CD14-positive monocyte (primary cell): ENCODE measurements at places on chromosomes 5 and 9.

- no peak for DNase-seq
These were observed 106.6 kb downstream of the LRRC70 start for GRCh38 chr5:62685221-62685620.

- DNase-seq = no peak
These were observed 11.8 kb upstream of the EFNA5 start for GRCh38 chr5:107682533-107682932.

GRCh38 chr9:32968101-32969011 lies 33.1 kb downstream of the APTX start:
- peak; percentile 39 for DNase-seq

GRCh38 chr5:3217771-3218495 lies 377.7 kb upstream of the IRX1 start:
- DNase-seq = no peak

DNA sequence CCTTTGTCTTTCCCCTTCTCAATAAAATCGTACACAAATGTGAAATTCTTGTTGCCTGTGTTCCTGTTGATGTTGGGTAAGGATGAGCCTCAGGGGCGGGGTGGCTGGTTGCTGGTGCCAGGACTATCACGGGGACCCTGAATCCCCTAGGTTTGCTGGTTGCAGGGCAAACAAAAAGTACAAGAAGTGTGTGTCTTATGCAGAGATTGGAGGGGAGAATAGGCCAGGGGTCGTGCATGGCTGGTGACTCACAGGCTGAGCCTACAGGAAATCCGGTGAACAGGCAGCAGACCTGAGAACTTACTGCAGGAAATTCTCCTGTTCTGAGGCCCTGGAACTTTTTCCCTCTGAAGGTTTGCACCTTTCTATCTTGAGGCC lies 5.5 kb downstream of the ANXA2R start:
- DNase-seq = no peak

DNA sequence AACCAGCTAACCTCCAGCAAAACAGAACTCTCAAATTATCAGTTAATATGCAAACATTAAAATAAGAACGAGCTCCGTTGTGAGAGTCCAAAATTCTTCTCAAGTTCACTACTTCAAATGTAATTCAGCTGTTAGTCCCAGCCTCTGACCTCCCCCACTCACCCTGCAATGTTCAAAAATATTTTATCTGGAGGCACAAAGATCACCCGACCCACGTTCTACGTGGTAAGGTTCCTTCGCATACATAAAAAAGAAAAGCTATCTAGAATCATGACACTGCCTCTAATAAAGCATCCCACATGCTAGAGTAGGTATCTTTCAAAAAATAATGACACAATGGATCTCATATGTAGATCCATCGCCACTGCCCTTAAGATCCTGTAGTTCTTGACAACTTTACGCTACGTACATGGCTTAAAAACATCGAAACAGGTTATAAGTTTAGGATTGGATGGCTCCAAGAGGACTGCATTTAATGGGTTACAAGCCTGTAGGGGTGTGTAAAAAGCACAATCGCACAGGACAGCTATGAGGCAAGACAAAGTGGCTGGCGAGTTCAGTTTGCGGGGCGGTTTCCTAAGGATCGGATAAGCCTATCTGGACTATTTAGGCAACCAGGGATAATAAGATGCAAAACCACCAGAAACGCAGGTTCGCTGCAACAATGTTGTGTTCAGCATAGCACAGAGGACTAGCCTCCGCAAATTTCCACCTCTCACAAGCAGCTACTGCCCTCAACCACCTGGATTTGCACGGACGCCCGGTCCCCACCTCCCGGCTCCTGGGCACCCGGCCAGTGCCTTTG lies 969 bp downstream of the CLK4 start:
- no peak for DNase-seq

DNA sequence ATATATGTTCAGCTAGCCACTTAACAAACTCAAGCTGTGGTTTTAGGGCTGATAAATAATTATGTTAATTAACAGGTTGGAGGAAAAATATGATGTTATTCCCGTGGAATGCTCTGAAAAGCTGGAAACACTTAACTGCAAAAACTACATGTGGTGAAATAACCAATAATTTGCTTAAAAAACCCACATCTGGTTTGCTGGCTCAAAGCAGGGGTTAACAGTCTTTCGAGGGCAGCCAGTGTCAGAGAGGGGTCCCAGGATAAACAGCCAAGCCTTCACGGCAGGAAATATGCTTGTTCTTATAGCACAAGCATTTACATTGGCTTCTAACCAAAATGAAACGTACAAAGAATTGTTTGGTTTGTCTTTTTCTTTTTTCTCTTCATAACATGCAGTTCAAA lies 254.0 kb upstream of the GAS1 start:
- DNase-seq = no peak

DNA sequence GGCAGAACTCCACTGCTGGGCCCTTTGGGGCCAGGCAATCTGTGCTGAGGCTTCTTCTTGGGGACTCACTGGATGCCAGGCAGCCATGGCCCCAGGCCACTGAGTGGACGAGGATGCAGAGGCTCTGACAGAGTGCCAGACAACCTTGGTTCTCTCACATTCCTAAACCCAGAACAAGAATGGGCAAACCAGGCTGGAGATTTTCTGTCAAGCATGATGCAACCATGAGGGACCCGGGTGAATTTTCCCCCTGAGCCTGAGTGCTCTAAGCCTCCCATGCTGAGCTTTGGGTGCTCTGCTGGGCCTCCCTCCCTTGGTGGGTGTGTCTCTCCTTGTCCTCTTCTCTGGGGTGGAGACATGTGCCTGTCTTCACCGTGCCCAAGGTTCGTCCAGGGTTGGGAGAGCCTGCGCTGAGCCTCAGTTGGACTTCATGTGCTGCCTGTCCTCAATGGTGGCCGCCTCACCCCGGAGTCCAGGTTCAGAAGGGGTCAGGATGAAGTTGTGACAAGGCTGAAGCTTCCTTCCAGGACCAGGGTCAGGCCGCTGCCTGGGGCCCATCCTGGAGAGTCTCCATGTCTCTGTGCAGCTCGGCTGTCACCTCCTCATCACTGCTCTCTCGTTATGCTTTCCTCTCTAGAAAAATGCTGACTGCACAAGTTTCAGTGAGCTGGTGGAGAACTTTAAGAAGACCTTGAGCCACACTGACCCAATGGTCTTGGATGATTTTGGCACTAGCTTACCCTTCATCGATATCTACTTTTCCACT lies 24.1 kb downstream of the PITX1 start:
- DNase-seq = no peak

DNA sequence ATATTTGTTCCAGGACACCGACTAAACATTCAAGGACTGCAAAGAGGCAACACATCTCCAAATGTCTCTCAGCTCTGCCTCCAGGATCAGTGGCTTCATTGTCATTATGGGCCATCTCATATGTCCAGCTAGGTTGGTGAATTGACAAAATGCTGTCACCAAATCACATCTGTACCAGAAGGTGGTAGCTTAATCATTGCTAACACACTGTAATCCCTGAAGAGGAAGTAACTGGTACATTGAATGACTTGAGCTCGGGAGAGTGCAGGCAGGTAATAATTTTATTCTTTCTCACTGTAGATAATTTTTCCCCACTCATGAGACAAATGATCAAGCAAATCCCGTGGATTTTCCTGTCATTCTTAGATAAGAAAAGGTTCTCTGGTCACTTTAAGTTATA lies 169.8 kb downstream of the SEMA6A start:
- no peak for DNase-seq

- DNase-seq = no peak
These were observed 26.6 kb upstream of the CCDC180 start for GRCh38 chr9:97280755-97281330.

DNA sequence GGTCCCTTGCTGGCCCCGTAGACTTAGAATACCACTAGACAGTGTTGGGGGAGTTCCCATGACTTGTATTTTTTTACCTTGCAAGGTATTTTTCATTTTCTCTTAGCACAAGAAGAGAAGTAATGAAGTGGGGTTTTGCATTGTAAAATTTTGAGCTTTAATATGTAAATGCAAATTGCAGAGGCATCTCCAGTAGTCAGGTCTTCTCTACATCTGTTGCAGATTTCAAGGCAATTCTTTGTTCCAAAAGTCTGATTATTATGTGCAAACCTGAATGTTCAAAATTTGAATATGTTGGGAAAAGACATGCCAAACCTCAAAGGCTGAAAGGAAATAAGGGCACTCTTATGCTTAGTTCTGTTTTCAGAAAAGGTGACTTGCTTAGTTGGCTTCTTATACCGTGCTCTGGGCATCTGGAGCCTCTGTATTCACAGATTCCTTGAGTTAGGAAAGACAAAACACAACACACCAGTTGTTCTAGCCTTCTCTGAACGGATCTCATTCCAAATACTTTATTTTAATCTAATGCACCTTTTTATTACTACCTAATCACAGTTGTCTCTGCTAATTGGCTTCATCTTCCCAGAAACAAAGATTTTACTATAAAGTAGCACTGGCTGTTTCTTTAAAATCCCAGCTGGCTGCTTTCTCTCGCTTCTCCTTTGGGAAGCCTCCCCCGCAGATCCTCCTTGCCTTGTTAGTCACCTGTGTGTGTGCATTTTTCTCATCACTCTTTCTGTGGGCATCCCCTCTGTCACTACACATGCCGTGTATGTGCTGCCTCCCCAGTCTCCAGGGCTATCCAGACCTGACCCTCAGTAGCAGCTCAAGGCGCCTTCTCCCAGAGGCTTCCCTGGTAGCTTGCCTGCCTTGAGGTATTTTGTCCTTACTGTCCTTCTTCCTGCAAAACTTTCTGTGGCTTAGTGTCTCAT lies 138.2 kb downstream of the TLE4 start:
- DNase-seq = no peak

DNA sequence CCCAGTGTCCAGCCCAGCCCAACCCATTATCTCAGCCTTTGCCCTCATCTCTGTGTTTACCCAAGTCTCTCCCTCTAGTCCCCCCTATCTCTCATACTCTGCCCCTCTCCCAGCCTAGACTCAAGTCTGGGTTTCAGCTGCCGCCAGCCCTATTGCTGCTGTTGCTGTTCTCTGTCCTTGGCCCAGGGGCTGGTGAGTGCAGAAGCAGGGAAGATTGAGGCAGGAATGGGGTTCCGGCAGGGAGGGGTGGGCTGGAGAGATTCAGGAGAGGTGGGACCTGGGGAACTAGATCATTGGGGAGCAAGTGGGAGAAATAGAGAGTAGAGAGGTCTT lies 702 bp downstream of the TMEM8B start:
- DNase-seq = no peak

- peak; percentile 13 for DNase-seq
These were observed 832 bp downstream of the LMBRD2 start for GRCh38 chr5:36150676-36151433.

GRCh38 chr5:30099634-30100033 lies 1093.9 kb upstream of the CDH6 start:
- no peak for DNase-seq
